Astrocyte (in vitro differentiated cells and primary cell): ENCODE measurements at places on chromosomes 11 and 22. TPM values are rescaled to one million over a fixed set of nuclear protein-coding genes. Genes with fewer than 3 reads are reported as not detected.

GRCh38 chr22:39600491-39601179 lies 30.1 kb downstream of the CACNA1I start:
- peaks cover 29% of the 10 kb centered on the region for H3K27me3 ChIP-seq
- H3K4me3 ChIP-seq: no peak overlapping the region
- H3K36me3 ChIP-seq: no peaks in the 10 kb centered on the region
- no peak overlapping the region for H3K27ac ChIP-seq

- DNase-seq: no peak
- H3K36me3 ChIP-seq: no peaks in the 10 kb centered on the region
- no peaks in the 10 kb centered on the region for H3K4me1 ChIP-seq
- no peak overlapping the region for H3K4me3 ChIP-seq
Measured at GRCh38 chr11:87300640-87301380, 263.1 kb downstream of the TMEM135 start.

The LGR4 gene
- 50.0 and 54.6 TPM in 2 replicates for total RNA-seq

The FGF19 gene
- total RNA-seq: not detected in 2 replicates

DNA sequence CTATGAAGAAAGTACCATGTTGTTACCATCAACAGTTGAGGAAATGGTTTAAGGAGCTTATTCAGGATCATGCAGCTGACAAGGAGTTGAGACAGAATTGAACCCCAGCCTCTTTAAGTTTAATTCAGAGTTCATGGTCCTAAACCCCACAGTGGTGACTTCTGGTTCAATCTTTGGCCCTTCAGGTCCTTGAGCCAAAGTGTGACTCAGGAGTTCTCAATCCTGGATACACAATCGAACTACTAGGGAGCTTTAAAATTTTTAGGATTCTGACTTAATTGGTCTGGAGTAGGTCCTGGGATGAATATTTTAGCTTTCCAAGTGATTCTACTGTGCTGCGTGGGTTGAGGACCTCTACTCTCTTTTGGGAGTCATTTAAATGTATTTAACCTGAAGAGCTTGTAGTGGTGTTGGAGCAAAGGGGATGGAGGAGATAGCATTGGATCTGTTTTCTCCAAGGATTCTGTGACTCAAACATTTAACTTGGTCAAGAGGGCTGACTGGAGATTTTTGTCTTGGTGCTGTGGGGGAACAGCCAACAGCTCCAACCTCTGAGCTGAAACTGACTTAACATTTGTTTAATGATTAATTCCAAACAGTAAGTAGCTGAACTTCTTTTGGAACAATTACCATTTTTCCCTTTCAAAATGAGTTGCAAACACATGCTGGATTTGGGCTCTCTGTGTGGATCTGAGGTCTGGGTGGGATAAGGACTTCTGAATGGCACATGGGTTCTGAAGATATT lies 80.1 kb downstream of the INSC start:
- H3K4me3 ChIP-seq: no peak overlapping the region
- H3K4me1 ChIP-seq: peaks cover 12% of the 10 kb centered on the region
- H3K36me3 ChIP-seq: no peaks in the 10 kb centered on the region
- DNase-seq: peak; percentile 73
- H3K27ac ChIP-seq: no peak overlapping the region

GRCh38 chr11:121723246-121723741 lies 270.5 kb upstream of the SORL1-AS1 start:
- H3K27me3 ChIP-seq: no peaks in the 10 kb centered on the region
- no peaks in the 10 kb centered on the region for H3K36me3 ChIP-seq
- no peak overlapping the region for H3K27ac ChIP-seq
- H3K4me3 ChIP-seq: peak overlapping the region; percentile 65
